ENCODE measurements at places on chromosomes 2 and 18. TPM values are rescaled to one million over a fixed set of nuclear protein-coding genes. Genes with fewer than 3 reads are reported as not detected.

Gene RAB1A
- total RNA-seq, result 58.5 TPM

Gene IL1RL1
- 1.0 TPM for total RNA-seq

Gene ITGA6
- 83.5 TPM for total RNA-seq

Gene ASB18
- 3.1 TPM for total RNA-seq

Gene OTOS
- not detected for total RNA-seq

Gene CHRNA1
- total RNA-seq, result 48.0 TPM

Gene CYP26B1
- 6.8 TPM for total RNA-seq

Gene TLX2
- total RNA-seq, result not detected

Data from skeletal muscle tissue (tissue), 5 donors.